ENCODE measurements at places on chromosomes 1 and 21. TPM values are rescaled to one million over a fixed set of nuclear protein-coding genes. Genes with fewer than 3 reads are reported as not detected.

KRTAP21-2 gene
- not detected for total RNA-seq

C1orf94 gene
- not detected for total RNA-seq

DNA sequence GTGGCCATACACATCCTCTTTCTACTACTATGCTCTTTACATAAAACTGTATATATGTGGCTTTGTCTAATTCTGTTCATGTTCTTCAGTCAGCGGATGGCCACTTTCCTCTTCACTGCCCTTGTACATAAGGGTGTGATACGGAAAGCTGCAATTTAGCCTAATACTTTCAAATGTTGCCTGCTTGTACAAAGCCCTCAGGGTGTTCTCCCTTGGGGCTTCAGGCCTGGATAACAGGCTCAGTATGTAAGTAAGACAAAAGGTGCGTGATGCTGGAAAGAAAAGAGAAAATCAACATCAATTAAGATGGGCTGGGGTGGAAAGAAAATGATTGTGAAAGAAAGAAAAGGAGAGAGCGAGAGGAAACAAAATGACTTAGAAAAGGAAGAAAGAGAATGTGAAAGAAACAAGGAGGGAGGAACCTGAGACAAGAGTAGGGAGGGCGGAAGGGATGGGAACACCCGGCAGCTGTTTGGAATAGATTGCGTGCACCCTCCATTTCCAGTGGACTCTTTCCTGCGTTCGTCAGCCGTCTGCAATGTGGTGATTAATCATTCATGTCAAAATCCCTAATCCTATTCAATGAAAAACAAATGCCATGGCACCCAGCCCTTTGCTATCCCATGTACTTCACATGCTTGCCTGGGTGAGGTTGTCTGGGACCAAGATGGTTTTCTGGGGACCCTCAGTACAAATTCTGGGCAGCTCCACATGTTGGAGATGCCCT lies 553.6 kb downstream of the NUF2 start:
- no peak for DNase-seq

GRCh38 chr1:16938351-16939321 lies 16.9 kb downstream of the CROCC start:
- DNase-seq: no peak

GRCh38 chr1:230441183-230442029 lies 15.3 kb upstream of the PGBD5 start:
- no peak for DNase-seq

- DNase-seq: no peak
Measured at GRCh38 chr21:24204641-24205040, 1402.6 kb downstream of the MRPL39 start.

- no peak for DNase-seq
Measured at GRCh38 chr1:108913105-108913948, 36.5 kb downstream of the GPSM2 start.

GRCh38 chr1:199029401-199029800 lies 390.6 kb downstream of the PTPRC start:
- peak; percentile 23 for DNase-seq

GRCh38 chr1:95058974-95059373 lies 13.8 kb downstream of the ALG14 start:
- no peak for DNase-seq

- DNase-seq: no peak
Measured at GRCh38 chr1:110337704-110338308, 1.4 kb upstream of the RBM15 start.

DNA sequence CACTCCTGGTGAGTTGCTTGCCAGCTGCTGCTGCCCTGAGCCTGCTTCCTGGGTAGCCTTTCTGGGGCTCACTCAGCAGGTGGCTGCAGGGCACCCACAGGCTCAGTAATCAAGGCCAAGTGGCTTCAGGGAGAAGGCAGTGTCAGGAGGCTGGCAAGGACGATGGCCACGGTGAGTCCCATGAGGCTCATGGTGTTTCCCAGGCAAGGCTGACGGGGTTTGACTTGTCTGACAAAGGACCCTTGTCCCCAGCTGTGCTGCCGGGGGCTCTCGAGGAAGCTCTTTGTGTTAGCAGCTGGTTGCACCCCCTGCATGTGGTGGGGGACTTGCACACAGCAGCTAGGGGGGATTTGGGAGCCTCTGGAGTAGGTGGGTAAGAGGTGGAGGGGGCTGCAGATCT lies 190.5 kb upstream of the C1orf174 start:
- DNase-seq: no peak

All from kidney epithelial cell (primary cell).